NB4 (cell line): ENCODE measurements at places on chromosomes 3 and 15.
A peak's percentile ranks its signal among the peaks of the same experiment; 100 is the strongest.

- DNase-seq, result no peak
Observed at GRCh38 chr3:65986285-65986684, 52.4 kb downstream of the MAGI1 start.

DNA sequence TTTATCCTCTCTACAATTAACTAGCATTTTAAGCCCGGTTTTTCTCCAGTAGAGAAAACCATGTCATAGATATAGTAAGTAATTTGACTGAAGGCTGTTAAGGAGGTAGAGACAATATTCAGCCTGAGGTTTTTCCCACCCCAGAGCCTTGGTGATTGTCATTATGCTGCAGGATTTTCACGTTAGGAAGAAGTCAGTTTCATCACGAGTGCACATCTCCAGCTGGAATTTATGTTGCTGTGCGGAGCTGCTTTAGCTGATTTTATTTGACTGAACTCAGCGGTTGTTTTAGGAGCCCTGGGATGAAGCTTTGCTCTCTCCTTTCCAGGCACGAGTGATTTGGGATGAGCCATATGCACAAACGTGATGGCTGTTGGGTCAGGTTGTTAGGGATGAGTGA is 271.3 kb upstream of the RGMA start:
- DNase-seq, result no peak

DNA sequence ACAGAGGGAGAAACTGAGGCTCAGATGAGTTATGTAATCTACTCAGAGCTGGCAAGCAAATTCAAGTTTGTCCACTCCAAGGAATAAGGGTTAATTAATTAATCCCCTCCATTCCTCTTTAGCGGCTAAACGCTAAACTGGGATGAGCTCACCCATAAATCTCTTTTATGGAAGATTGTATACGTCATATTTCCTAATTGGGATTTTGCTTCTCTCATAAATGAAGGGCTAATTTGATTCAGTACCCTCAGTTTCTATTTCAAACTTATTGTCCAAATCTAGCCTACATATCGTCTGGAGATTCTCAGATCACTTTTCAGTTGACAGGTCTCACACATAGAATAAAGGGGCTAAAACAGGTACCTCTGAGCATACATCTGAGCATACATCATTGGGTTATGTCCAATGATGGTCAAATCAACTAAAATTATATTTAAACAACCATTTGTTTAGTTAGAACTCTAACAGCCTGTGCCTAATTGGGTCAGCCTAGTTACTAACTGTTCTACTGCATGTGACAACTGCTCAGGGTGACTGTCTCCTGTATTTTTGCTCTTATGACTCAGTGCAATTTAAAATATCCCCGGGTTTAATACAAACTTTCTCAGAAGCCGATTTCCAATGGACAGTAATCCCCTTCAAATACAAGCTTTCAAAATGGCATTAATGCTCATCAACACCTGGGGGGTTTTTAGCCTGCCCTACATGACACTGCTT is 57.6 kb upstream of the PLXND1 start:
- no peak for DNase-seq

DNA sequence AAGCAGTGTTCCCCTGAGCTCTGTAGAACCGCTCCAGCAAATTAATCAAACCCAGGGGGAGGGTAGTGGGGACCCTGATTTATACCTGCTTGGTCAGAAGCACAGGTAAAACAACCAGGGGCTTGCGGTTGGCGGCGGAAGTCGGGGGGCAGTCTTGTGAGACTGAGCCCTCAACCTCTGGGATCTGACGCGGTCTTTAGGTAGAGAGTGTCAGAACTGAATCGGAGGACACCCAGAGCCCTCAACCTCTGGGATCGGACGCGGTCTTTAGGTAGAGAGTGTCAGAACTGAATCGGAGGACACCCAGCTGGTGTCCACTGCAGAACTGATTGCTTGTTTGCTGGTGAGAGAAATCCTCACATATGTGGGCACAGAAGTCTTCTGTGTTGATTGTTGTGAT is 12.9 kb upstream of the PAQR5 start:
- DNase-seq, result no peak

- no peak for DNase-seq
Observed at GRCh38 chr3:47298439-47298838, 15.7 kb downstream of the KLHL18 start.

DNA sequence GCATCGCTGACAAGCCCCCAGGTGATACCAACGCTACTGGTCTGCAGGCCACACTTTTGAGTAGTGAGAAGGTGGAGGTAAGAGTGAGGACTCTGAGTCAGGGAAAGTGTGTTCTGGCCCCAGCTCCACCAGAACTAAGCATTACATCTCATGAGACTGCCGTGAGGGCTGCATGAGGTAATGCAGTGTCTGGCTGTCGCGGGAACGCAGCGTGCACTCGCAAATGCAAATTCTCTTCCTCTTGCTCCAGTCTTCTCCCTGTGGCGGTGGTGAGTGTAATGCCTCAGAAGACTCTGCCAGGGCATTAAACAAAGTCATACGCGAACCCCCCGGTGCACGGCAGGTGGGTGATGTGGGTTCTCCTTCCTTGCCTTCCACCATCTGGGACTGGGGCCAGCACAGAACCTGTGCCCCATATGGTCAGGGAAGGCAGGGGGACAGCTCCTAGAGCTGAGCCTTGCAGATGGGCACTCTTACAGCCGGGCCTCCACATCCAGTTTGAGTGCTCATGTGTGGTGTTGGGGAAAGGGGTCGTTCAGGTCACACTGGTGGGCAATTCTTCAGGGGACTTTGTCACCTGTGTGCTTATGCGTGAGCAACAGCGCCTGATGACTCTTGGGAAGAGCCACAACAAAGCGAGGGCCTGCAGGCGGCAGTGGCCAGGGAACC is 175.8 kb downstream of the XXYLT1 start:
- DNase-seq, result peak; percentile 74

DNA sequence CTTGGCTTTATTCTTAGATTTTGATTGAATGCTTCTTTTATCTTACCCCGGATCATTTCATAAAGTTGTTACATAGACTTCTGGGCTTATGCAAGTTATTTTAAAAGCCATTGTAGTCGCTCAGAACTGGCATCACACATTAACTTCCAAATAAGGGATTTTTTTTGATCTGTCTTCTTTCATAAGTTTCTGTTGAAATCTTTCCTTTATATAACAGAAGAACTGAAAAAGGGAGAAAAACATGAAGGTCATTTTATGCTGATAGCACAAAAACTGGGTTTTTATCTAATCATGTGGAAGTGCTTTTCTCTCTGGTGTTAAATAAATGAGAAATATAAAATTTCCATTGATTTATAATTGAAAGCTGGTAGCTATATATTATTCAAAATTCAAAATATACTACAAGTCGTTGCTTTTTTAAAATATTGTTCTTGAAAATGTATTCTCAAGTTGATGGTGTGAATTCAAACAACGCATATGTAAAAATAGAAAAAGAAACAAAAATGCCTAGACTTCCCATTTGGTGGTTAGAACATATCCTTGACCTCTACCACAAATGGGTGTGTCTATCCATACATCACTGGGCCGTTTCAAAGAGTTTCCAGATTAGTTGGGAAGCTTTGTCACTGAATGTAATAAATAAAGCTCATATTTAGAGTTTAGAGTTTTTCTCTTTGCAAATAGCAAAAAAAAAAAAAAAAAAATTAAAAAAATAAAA is 258.3 kb upstream of the ZPLD1 start:
- DNase-seq, result no peak

GRCh38 chr15:77639431-77639830 is 6.7 kb upstream of the LINGO1 start:
- DNase-seq, result no peak

GRCh38 chr3:56956906-56957305 is 103.6 kb upstream of the SPATA12 start:
- no peak for DNase-seq

- no peak for DNase-seq
Observed at GRCh38 chr3:156732715-156733421, 58.5 kb downstream of the TIPARP start.

DNA sequence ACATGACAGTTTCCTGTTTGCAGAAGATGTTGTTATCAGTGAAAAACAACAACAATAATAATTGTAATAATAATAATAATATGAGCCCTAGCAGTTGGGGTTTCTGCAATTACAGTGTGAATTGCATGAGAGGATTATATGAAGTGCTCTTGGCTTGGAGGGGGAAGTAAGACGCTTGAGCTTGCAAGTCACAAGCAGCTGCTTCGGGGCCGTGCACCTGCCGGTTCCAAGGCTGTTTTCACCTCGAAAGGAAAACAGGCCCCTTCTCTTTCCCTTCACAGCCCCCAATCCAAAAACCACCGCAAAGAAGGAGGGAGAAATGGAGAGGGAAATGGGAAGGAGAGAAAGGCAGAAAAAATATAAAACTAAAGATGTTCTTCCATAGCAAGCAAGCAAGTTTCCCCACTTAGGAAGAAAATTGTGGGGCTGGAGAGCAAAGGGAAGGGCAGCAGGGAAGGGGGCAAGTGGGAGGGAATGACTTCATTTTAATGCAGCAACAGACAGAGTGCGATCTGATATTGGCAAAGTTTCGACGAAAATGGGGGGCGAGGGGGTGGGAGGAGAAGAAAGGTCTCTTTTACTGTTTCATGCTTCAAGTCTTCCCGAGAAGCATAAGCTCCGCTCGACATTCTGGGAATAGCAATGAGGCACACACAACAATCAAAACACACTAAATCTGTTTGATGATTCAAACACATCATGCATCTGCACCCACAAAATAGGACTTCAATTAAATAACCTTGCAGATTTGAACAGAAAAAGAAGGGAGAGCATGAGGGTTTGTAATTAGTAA is 284.2 kb upstream of the ATP11B start:
- no peak for DNase-seq

DNA sequence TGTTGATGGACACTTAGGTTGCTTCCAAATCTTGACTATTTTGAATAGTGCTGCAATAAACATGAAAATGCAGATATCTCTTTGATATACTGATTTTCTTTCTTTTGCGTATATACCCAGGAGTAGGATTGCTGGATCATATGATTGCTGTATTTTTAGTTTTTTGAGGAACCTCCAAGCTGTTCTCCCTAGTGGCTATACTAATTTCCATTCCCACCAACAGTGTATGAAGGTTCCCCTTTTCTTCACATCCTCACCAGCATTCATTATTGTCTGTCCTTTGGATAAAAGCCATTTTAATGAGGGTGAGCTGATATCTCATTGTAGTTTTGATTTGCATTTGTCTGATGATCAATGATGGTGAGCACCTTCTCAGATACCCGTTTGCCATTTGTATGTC is 12.5 kb downstream of the PATL2 start:
- no peak for DNase-seq

DNA sequence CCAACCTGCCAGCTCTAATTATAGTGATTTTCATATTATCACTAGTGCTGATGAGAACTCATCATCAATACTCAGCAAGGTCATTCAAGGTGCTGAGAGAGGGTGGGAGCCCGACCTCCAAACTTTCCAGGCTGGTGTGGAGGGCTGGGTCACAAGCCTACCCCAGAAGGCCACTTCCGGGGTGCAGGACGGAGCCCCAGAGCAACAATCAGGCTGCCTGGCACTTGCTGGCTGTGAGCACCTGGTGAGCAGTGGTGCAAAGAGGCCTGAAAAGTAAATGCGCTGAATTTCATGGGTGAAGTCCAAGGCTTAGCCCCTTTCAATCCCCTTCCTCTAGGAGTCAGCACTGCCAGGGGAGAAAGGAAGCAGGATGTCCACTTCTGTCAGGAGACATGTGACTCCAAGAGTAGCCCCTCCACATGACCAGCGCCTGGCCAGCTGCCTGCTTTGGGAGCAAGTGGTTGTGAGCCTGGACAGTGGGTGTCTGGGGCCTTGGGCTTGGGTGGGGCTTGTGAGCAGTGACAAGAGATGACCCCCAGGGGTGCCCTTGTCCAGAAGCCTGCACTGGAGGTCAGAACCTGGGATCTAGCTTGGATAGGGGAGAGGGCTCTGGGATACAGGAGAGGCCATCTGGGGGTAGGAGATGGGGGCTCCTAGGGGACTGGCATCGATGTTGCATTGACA is 165.0 kb upstream of the TLE3 start:
- no peak for DNase-seq

DNA sequence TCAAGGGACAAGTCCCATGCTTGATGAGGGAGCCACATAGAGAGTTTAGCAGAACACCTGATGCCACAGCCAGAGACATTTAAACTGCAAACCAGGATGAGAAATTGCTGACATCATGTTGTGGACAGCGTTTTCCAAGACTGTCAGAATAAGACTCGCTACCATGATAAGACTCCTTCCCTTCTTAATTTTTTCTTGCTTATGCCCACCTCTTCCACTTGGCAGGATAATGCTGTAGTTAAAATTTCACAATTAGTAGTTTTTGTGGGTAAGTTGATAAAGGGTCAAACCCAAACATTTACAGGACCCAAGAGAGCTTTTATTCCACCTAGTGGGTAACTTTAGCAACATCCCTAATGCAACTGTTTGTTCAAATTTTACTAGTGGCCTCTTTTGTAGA is 3.0 kb upstream of the PIAS1 start:
- DNase-seq, result peak; percentile 65

GRCh38 chr15:61295239-61295638 is 66.1 kb upstream of the RORA start:
- no peak for DNase-seq

DNA sequence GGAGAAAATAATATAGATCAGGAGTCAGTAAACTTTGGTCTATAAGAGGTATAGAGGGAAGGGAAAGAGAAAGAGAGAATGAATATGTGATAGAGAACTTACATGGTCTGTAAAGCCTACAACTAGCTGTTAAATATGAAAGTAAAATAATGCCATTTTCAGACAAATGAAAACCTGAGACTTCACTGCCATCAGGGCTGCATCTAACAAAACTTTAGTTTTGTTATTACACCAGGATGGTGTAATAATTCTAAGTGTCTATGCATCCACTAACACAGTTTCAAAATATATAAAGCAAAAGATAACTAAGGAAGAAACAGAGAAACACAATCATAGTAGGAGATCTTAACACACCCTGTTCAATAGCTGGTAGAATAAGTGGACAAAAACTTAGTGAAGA is 217.7 kb downstream of the KLF13 start:
- no peak for DNase-seq

DNA sequence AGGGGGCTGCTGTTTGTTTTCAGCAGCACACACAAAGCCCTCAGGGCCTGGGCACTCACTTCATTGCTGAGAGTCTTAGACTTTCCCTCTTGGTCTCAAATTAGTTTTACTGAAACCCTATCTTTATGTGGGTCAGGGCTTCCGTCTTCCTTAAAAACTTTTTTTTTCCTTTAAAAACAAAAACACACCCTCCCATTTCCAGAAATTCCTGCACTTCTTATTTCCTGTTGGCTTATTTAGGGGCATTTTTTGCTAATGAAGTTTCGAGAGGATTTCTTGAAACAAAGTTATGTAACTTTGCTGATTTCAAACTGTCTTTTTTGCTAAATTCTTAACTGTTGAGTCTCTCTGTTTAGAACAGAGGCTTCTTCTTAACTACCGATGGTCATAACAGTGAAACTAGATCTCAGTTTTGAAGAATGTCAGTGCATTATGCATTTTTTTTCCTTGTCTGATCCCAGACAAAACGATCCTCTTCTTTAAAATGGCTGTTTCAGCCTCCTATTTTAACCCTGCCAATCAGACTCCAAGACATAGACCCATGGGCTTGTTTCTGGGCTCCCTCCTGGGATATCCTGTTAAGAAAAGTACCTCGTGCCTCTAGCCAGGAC is 23.3 kb downstream of the ANAPC13 start:
- no peak for DNase-seq
